Stimulated activated CD4-positive, alpha-beta T cell treated with anti-CD3 and anti-CD28 coated beads, Interleukin-4, amount 100 ng/mL, for 24 hours (primary cell): ENCODE measurements at places on chromosomes 1 and 21.

DNA sequence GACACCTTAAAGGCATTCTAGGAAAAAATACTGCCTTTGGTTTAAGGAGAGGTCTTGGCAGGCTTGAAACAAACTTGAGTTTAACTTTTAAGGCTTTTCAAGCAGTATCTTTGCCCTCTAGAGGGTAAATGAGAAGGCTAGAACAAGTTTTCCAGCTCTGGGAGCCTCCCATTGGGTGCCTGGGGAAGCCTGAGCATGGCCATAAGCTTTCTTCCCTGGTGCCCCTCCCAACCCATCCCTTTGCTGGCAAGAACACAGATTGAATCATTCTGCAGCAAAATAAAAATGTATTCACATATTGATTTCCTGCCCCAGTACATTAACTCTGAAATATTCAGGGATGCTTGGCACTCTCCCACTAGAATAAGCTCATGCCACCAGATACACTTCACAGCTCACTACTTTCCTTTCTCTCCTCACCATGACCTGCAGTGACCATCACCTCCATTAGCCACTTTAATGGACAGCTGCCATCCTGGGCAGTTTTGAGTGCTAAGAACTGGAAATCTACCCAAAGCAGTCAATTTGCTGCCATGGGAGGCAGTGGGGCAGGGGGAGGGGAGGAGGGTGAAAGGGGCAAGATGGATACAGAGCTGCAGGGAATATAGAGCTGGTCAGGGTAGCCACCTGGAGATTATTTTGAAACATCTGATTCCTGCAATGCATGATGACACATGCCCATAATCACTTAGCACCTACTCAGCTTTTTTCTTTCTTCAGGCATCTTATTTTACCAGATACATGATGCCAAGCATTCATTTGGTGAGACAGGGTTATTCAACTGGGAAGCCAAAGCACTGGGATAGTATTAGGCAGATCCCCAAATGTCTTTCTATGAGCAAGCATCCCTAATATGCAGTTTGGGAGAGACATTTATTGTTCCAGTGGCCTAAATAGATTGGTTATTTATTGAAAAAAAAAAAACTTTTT is 140.6 kb downstream of the SYT2 start:
- DNase-seq, result no peak

- no peak for DNase-seq
These were observed 22.4 kb downstream of the CNIH4 start for GRCh38 chr1:224378855-224379631.

DNA sequence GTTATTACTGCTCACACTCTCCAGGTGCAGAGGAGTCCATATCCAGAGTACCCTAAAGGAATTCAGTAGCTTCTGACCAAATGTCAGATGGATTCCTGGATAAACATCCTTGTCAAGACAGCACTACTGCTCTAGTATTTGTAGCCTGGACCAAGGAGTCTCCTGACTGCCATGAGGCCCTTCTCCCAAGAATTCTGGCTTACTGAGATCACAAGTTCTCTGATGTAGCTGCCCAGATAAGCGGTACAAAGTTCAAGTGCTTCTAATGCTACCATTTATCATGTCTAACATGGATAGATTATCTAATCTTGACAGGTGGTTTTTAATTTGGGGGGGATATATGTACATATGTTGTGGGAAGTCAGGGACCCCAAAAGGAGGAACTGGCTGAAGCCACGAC is 196.6 kb upstream of the HMCN1 start:
- DNase-seq, result no peak

GRCh38 chr1:245000872-245001188 is 136.5 kb upstream of the HNRNPU start:
- no peak for DNase-seq

DNA sequence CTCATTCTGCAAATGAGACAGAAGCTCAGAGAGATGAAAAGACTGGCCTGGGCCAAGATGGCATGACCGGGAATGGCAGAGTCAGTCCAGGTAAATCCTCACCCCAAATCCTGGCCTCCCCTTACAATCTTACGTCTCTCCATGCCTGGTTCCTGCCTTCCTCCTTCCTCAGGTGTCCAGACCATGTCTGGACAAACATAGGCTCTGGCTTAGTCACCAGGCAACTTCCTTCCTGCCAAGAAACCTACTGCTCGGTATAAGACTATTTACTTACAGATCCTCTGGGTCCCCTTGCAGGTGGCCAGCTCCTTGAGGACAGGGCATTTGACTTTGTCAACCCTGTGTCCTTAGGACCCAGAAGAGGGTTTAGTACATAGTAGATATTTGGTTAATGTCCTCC is 69.4 kb upstream of the ROR1 start:
- no peak for DNase-seq

- no peak for DNase-seq
These were observed 2.3 kb downstream of the EVA1C start for GRCh38 chr21:32414579-32415358.

DNA sequence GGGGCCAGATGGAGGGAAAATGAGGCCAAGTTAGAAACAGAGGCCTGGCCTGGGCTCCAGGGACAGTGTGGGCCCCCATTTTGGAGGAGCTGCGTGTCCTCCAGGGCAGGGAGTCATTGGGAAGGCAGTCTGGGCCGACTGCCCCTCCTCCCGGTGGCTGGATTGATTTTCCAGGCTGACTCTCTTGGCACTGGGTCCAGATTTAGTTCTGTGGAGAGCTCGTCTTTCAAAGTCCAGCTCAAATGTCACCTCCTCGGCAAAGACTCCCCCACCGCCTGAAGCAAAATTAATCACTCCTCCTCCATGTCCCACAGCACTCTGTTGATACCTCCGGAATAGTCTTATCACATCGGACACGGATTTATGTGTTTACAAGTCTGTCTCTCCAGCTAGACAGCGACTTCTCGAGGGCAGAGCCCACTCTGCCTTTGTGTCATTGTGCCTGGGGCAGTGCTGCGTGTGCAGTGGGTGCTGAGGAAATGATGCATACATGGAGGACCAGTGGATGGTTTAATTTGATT is 175.1 kb downstream of the CAMTA1 start:
- DNase-seq, result no peak

DNA sequence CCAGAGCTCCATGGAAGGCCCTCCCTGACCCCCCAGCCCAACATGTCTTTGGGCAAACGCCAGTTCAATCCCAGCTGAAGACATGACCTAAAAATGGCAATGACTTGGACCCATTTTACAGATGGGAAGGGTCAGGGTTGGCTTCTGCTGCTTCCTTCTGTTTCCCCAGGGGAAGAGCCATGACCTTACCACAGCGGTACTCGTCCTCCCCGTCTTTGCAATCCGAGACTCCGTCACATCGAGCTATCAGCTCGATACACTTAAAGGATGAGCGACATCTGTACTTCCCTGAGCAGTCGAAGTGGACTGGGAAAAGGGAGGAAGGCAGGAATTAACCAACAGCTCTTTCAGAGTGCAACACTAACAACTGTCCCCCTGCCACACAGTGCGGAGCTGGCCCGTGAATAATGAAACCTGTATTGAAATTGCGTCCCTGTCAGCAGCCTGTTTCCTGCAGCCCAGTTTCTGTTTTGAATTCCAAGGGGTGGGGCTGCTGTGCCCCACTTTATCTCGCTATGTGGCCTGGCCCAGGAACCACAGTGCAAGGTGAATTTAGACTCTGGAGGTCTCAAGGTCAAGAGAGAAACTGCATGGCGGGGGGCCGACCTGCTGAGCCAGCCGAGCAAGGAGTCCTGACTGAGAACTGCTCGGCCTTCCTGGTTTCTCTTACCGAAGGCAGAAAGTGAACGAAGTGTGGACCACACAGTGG is 7.0 kb downstream of the TMPRSS3 start:
- no peak for DNase-seq

GRCh38 chr21:27298465-27298864 is 331.6 kb upstream of the ADAMTS5 start:
- no peak for DNase-seq

- DNase-seq, result no peak
These were observed 34.0 kb downstream of the MTF2 start for GRCh38 chr1:93113127-93113526.

- no peak for DNase-seq
These were observed 2.7 kb downstream of the CAPN2 start for GRCh38 chr1:223714849-223715603.

DNA sequence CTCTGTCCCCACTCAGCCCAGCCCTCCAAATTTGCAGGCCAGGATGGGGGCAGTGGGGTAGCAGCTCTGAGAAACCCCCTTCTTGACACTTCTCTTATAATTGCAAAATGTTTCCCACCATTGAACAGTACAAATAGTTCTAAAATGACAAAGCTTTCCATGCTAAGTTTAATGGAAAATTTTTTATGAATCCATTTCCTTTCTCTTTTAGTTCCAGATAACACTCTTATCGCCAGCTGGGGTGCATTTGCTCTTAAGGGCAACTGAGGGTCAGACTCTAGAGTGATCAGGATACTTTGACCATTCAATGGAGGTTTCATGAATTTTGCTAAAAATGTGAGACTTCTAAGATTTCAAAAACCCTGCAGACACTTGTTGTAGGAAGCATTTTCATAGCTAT is 29.9 kb downstream of the PIK3C2B start:
- DNase-seq, result no peak

- DNase-seq, result no peak
These were observed 4.6 kb downstream of the BECN2 start for GRCh38 chr1:241962153-241962552.

DNA sequence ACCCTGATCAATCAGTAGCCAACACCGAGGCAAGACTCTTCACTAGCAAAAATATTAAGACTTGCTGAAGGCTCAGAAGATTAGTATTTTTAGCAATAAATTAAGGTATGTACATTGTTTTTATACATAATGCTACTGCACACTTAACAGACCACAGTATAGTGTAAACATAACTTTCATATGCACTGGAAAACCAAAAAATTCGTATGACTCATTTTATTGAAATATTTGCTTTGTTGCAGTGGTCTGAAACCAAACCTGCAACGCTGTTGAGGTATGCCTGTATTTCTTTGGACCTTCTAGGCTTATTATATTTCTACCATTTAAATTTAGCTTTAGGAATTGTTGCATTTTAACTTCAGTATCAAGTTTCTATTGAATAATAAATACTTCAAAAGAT is 65.8 kb upstream of the BCL9 start:
- no peak for DNase-seq

- DNase-seq, result no peak
These were observed 421.2 kb downstream of the DPYD start for GRCh38 chr1:97499667-97500066.

- DNase-seq, result no peak
These were observed 323.8 kb downstream of the AMY1C start for GRCh38 chr1:104073463-104073902.

DNA sequence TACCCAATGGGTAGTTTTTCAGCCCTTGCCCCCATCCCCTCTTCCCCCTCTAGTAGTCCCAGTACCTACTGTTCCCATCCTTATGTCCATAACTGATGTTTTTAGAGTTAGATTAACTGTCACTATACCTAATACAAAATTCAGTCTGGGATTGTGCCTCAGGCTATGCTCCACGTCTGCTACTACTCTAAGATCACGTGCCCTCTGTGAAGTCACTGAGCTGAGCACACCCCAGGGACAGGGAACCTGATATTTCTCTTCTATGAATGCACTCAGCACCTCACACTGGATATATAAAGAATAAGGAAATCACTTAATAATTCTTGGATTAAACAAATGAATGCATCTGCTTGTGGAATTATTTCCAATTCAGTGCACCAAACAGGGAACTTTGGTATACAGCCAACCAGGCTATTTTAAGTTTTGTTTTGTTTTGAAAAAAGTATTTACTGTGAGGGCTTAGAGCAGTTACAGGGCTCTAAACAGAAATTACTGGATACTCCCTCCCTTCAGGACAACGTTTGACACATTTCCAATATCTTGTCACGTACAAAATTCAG is 307.9 kb downstream of the SMYD3 start:
- DNase-seq, result no peak

GRCh38 chr1:67722292-67722944 is 37.4 kb downstream of the GADD45A start:
- DNase-seq, result no peak

- no peak for DNase-seq
These were observed 63.8 kb upstream of the CSF1 start for GRCh38 chr1:109846846-109847245.

DNA sequence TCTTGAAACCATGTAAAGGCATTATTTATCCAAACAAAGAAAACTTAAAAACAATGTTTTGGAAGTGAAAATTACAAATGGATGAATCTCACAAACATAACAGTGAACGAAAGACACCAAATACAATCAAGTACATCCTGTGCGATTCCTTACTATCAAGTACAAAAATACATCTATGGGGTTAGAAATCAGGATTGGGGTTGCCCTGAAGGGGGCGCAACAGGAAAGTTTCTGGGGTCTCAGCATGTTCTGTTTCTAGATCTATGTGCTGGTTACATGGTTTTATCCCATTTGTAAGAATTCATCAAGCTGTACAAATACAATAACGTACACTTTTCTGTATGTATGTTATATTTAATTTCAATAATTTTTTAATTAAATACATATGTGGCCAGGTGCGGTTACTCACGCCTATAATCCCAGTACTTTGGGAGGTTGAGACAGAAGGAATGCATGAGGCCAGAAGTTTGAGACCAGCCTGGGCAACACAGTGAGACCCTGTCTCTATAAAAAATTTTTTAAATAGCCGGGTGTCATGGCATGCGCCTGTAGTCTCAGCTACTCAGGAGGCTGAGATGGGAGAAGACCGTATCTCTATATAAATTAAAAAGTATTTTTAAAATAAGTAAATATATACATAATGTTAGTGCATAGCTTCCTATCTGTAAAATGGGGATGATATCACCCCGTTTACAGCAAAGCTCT is 121.5 kb upstream of the SOD1 start:
- no peak for DNase-seq
